Activated CD4-positive, alpha-beta memory T cell treated with anti-CD3 and anti-CD28 coated beads for 36 hours (primary cell): ENCODE measurements at places on chromosomes 3 and 15. TPM values are rescaled to one million over a fixed set of nuclear protein-coding genes. Genes with fewer than 3 reads are reported as not detected.

The PPP2R3A gene
- total RNA-seq, result 0.17 TPM

The EOMES gene
- total RNA-seq, result 1.5 TPM

The ROPN1 gene
- total RNA-seq, result not detected

The PIK3R4 gene
- 28.3 TPM for total RNA-seq

The CHRFAM7A gene
- not detected for total RNA-seq

DNA sequence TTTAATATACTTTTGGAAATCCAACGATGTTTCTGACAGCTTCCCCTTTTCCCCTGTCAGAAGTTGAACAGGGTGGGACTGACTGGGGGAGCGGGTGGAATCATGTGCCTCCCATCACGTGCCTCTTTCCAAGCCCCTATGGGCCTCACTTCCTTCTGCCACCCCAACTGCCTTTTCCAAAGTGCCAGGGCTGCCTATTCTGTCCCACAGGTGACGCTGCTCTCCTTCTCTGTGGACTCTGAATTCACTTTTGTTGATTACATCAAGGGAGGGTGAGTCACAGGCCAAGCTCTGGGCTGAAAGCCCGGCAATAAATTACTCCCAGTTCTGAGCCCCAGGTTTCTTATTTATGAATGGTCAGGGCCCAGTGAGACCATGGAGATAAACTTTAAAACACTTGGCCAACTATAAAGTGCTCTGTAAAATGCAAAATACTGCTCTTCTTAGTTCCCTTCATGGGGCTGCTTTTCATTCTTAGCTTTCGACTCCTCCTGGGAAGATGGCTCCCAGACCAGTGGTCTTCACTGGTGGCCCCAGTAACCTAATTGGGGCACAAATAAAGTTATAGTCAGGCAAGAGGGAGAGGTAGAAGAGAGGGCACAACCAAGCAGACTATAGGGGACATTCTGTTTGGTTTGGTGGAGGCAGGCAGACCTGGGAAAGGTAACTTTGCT is 12.3 kb downstream of the CPNE9 start:
- H3K4me3 ChIP-seq, result no peak overlapping the region
- H3K27me3 ChIP-seq, result no peaks in the 10 kb centered on the region
- H3K36me3 ChIP-seq, result no peaks in the 10 kb centered on the region
- H3K27ac ChIP-seq, result no peak overlapping the region

DNA sequence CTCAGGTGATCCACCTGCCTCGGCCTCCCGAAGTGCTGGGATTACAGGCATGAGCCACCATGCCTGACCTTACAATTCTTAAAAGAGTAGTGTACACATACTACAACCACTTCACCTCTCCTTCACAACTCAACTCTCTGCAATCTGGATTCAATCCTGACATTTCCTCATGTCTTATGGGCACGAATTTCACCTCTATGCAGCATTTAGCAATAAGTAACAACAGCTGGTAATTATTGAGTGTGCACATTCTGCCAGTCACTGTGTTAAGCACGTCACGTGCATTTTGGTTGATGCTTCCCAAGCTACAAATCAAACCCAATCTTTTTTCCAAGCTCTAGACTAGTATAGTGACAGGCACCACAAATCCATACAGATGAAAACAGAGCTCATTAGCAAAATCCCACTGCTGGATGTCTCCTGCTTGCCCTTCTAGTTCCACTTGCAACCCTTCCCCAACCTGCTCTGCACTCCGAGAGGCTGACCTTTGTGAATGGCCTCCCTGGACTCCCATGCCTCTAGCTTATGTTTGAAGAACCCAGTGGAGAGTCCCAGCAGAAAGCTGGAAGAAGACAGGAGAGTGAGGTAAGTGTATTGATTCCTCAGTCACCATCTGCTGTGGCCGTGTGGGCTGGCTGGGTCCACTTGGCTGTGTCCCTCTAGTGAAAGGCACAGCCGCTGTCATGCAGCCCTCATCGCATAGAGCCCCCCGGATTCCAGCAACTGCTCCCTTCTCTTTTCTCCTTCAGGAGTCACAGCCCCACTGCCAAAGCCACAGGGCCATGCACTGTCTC is 176.5 kb downstream of the MEX3B start:
- no peak overlapping the region for H3K27ac ChIP-seq
- H3K4me1 ChIP-seq, result no peaks in the 10 kb centered on the region

DNA sequence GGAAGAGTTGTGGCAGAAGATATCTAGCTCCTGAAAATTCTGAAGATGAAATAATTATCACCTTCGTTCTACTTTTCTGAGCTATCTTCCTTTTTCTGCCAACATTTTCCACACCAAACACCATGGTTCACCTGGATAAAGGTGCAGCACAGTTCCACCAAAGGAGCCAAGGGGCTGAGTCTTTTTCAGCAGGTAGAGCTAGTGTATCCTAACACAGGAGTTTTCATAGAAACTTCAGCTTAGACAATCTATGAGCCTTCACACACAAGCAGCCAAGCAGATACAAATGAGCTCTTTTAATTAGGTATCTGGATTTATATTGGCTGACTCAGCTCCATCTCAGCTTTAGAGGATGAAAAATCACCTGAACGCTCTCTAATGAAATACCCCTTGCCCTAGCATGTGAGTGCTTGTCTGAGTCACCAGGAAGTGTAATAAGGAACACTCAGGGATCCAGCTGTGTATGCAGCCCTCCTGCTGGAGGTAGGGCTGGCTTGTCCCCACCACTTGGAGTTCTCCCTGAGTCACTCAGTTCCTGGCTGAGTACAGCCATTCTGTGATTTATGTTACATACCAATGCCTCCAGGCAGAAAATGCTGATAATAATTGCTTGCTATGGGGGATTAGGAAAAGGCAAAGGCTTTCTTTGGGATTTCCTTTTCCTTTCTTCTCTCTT is 385.7 kb downstream of the LSAMP start:
- no peak overlapping the region for H3K4me3 ChIP-seq
- no peaks in the 10 kb centered on the region for H3K36me3 ChIP-seq
- no peak for DNase-seq
- H3K27ac ChIP-seq, result no peak overlapping the region
- no peaks in the 10 kb centered on the region for H3K4me1 ChIP-seq
- no peaks in the 10 kb centered on the region for H3K27me3 ChIP-seq

GRCh38 chr3:184335661-184336546 is 1.5 kb upstream of the FAM131A start:
- peak; percentile 89 for DNase-seq
- H3K27me3 ChIP-seq, result no peaks in the 10 kb centered on the region
- H3K4me1 ChIP-seq, result peaks cover 54% of the 10 kb centered on the region
- peaks cover 28% of the 10 kb centered on the region for H3K36me3 ChIP-seq
- H3K27ac ChIP-seq, result peak overlapping the region; percentile 88
- peak overlapping the region; percentile 81 for H3K4me3 ChIP-seq

- H3K27ac ChIP-seq, result no peak overlapping the region
- H3K36me3 ChIP-seq, result no peaks in the 10 kb centered on the region
- H3K4me3 ChIP-seq, result no peak overlapping the region
- no peak for DNase-seq
These were observed 286.3 kb upstream of the ROBO2 start for GRCh38 chr3:76753599-76753998.

DNA sequence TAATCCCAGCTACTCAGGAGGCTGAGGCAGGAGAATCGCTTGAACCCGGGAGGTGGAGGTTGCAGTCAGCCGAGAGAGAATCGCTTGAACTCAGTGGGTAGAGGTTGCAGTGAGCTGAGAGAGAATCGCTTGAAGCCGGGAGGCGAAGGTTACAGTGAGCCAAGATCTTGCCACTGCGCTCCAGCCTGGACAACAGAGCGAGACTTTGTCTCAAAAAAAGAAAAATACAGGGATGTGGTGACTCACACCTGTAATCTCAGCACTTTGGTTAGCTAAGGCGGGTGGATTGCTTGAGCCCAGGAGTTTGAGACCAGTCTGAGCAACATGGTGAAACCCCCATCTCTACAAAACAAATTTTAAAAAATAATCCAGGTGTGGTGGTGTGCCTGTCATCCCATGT is 26.8 kb downstream of the UBE2E1 start:
- H3K36me3 ChIP-seq, result peaks cover 2% of the 10 kb centered on the region
- no peak for DNase-seq
- H3K4me3 ChIP-seq, result no peak overlapping the region
- peaks cover 48% of the 10 kb centered on the region for H3K4me1 ChIP-seq

DNA sequence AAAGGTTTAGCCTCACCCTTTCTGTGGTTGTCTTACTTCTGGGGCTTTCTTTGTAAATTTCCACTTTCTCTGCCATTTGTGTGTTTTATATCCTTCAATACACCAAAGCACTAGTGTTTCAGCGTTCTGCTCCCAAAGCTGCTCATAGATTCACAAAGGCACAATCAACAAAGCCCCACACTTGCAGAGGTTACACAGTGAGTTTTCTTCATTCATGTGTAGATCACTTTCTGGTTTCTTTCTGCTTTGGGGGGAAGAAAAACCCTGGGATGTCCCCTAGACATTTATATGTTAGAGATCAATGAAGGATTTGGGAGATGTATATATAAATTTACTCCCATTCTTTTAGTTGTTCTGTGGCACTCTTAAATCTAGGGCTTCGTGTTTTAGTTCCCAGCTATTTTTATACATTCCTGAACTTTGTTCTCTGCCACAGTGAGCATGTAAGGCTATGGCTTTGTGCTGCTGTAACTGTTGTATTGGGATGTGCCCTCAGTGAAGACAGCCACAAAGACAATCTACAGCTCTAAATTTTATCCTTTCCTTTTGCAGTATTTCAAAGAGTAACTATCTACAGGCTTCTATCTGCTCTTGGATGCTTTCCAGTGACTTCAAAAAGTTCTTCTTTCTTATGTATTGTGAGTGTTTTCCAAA is 636.5 kb downstream of the ZBBX start:
- H3K36me3 ChIP-seq, result no peaks in the 10 kb centered on the region
- H3K27ac ChIP-seq, result no peak overlapping the region
- H3K27me3 ChIP-seq, result no peaks in the 10 kb centered on the region
- no peak for DNase-seq
- H3K4me3 ChIP-seq, result no peak overlapping the region

- H3K4me3 ChIP-seq, result no peak overlapping the region
- no peak for DNase-seq
- no peak overlapping the region for H3K27ac ChIP-seq
- peaks cover 21% of the 10 kb centered on the region for H3K4me1 ChIP-seq
- peaks cover 10% of the 10 kb centered on the region for H3K27me3 ChIP-seq
These were observed 4.7 kb downstream of the RBMS3 start for GRCh38 chr3:29285471-29286071.

DNA sequence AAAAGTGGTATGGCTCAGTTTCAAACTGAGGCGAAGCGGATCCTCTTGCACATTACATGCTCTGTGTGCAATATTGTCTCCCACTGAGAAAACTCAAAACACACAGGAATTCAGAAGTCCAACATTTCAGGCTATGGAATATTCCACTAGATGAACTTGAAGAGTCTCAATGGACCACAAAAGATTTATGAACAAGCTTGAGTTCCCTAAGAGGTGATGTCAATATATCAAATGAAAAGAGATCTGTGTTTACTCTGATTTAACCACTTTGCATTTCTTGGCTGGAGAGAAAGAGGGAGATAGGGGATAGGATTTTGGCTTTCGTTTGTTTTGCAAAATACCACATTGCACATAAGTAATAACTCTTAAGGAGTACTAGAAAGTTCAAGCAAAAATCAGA is 20.3 kb downstream of the PDZRN3 start:
- no peaks in the 10 kb centered on the region for H3K27me3 ChIP-seq
- no peaks in the 10 kb centered on the region for H3K36me3 ChIP-seq
- no peaks in the 10 kb centered on the region for H3K4me1 ChIP-seq
- DNase-seq, result no peak

- H3K4me1 ChIP-seq, result peaks cover 27% of the 10 kb centered on the region
- no peaks in the 10 kb centered on the region for H3K27me3 ChIP-seq
- no peak overlapping the region for H3K4me3 ChIP-seq
- no peak overlapping the region for H3K27ac ChIP-seq
- DNase-seq, result no peak
These were observed 28.4 kb upstream of the TPRG1 start for GRCh38 chr3:189143321-189143720.

DNA sequence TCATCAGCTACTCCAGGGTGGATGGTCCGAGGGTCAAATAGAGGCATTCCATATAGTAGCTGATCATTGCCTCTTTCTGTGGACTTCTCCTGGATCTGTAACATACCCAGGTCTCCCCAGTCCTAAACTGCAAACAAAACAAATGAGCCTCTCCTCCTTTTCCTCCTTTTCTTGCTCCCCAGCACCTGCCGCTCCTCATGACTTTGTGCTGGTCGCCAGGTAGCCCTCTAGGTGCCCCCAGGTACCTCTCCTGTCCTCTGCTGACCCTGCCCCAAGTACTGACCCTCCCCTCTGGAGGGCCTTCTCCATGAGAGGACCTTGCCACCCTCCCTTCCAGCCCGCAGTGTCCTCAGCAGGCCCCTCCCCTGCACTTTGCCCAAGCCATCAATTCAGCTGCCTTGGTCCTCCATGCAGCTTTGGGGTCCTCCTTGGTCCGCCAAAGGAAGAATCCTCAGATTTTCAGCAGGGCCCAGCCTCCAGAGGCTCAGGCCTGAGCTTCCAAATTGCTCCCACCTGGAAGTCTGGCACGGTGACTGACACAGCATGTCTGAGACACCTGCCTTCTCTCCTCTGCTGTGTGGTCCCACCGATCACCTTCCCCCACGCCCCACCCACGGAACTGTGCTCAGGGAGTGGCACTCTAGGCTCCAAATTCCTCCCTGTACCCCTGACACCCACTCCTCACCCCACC is 111.0 kb downstream of the LRRK1 start:
- H3K27me3 ChIP-seq, result peaks cover 8% of the 10 kb centered on the region
- no peak for DNase-seq
- H3K27ac ChIP-seq, result no peak overlapping the region

DNA sequence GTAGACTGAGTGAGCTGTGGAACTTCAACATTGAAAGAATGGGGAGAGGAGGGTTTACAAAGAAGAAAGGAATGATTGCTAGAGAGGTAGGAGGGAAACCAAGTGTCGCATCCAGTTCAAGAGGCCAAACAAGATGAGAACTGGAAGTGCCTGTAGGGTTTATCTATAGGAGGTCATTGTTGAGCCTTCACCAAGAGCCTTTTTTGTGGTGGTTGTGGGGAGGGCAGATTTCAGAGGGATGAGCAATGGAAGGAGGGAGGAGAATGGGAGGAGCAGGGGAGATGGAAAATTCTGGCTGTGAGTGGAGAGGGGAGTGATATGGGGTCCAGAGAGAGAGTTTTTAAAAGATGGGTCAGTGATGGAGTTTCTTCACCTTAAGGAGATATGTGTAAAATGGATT is 8.5 kb downstream of the PDIA5 start:
- no peak for DNase-seq
- H3K36me3 ChIP-seq, result no peaks in the 10 kb centered on the region
- H3K4me1 ChIP-seq, result peaks cover 12% of the 10 kb centered on the region
- no peak overlapping the region for H3K4me3 ChIP-seq

GRCh38 chr3:152404976-152405375 is 136.2 kb downstream of the MBNL1 start:
- H3K27me3 ChIP-seq, result no peaks in the 10 kb centered on the region
- no peak overlapping the region for H3K4me3 ChIP-seq
- H3K4me1 ChIP-seq, result peaks cover 74% of the 10 kb centered on the region
- DNase-seq, result no peak
- H3K36me3 ChIP-seq, result peaks cover 10% of the 10 kb centered on the region

DNA sequence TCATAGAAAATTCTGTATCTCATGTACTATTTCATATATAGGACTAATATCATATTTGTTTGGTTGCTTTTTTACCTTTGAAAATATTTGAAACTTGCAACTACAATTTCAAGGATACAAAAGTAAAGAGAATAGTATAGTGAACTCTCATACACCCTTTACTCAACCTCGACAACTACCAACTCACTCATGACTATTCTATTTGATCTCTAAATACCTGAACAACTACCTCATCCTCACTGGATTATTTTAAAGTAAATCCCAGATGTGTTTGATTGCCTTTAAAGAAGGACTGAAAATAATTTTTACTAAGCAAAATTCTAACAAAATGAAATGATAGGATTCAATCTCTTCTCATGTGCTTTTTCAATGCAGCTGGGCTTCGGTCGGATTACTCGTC is 12.1 kb downstream of the TMPRSS7 start:
- no peak overlapping the region for H3K27ac ChIP-seq
- no peak for DNase-seq
- peaks cover 2% of the 10 kb centered on the region for H3K4me1 ChIP-seq
- no peak overlapping the region for H3K4me3 ChIP-seq
- H3K36me3 ChIP-seq, result no peaks in the 10 kb centered on the region
